Activated naive CD4-positive, alpha-beta T cell treated with anti-CD3 and anti-CD28 coated beads, Interleukin-2, amount 50 U/mL, for 72 hours (primary cell): ENCODE measurements at places on chromosomes 2 and 18. TPM values are rescaled to one million over a fixed set of nuclear protein-coding genes. Genes with fewer than 3 reads are reported as not detected.

AFTPH gene
- 48.5 TPM for total RNA-seq

MEMO1 gene
- total RNA-seq: 56.6 TPM

GRCh38 chr2:191014653-191015020 is 666 bp upstream of the STAT1 start:
- DNase-seq: no peak

- no peak for DNase-seq
Measured at GRCh38 chr18:57748770-57749603, 54.1 kb downstream of the ATP8B1 start.
